Panc1 (cell line): ENCODE measurements at places on chromosomes 5 and 9.

GRCh38 chr9:117462861-117463260 lies 48.0 kb upstream of the ASTN2 start:
- no peak for DNase-seq

GRCh38 chr5:164555809-164556208 lies 1050.4 kb downstream of the MAT2B start:
- no peak for DNase-seq

GRCh38 chr9:627336-627970 lies 214.0 kb upstream of the DMRT1 start:
- no peak for DNase-seq

DNA sequence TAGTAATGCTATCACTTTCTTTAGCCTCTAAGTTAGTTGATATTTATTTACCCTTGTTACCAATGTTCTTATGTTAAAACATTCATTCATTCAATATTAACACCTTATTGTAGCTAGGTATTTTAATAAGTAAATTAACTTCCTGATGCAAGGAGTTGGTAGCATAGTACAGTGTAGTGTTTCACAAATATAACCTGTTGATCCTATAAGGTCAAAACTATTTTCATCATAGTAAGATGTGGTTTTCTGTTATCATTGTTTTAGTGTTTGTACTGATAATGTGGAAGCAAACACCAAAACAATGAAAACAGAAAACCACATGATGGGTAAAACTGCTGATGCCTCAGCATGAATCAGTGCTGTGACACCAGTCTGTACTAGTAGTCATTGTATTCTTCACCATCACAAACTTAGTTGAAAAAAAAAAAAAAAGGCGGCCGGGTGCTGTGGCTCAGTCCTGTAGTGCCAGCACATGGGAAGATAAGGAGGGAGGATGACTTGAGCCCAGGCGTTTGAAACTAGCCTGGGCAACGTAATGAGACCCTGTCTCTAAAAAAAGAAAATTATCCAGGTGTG lies 36.5 kb downstream of the ZCCHC7 start:
- DNase-seq, result peak; percentile 7

DNA sequence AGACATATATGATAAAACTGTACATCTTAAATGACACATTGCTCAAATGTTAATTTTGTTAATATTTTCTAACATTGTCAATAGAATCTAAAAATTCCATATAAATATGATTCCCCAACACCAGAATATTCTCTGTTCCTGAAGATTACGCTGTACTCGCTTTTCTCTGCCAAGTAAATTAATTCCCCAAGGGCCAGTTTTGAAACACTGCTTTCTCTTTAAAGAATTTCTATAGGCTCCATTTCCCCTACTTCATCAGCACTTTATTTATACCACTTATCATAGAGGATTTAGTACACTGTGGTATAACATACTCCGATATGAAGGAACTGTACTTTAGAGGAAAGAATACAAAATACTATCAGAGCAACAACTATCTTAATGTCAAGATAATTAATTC lies 101.4 kb upstream of the ACOT12 start:
- DNase-seq, result no peak

DNA sequence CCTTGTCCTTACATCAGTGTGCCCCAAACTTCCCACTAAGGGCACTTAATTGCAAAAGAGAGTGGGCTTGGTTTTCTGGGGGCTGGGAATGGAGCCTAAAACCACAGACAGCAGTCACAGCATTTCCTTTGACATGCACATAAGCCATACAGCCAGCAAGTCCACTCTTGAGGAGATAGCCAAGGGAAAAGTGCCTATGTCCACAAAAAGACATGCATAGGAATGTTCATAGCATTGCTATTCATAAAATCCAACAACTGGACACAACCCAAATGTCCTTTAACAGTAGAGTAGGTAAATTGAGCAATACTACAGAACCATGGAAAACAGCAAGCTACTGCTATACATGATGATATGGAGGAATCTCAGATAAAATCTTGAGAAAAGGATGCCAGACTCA lies 11.7 kb upstream of the FAT2 start:
- no peak for DNase-seq

- no peak for DNase-seq
These were observed 324.9 kb downstream of the CTNND2 start for GRCh38 chr5:11579351-11579750.

DNA sequence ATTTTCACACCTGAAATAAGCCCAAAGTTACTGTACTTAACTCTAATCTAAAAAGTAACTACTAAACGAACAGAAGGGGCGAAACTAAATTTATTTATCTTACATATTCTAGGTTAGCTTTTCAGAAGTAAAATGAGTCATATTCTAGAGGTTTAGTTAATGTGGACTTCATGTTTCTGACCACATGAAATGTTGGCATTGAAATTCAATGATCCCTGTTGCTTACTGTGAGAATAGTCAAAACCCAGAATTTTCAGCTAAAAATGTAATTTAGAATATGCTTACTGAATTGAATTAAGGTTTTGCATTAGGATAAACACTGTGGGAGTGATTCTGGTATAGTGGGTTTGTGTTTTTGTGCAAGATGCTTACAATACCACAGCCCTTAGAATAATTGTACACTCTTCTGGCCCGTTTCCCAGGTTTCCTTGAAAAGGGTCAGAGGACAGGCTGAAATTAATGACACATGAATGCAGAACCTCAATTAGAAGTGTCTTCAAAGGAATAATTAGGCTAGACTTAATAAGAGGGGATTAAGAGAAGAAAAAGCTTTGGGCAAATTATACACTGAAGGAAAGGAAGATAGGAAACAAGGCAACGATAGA lies 1.4 kb upstream of the SNX18 start:
- DNase-seq, result no peak

- no peak for DNase-seq
These were observed 108.8 kb downstream of the FSTL4 start for GRCh38 chr5:133503511-133503910.

DNA sequence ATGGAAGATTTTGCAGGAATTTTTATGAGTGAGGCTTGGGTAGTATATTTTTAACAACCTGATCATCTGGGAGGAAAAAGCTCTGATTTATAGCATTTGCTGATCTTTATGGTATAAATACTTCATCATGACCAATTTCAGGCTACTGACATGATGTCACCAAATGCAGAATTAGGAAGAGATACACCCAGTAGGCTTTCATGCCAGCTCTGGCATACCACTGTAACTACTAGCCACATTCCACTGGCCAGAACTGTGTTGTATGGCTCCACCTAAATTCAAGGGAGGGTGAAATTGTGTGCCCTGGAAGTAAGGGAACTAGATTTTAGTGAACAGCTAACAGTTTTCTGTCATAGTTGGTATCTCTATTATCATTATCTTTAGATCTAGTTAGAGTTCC lies 17.6 kb downstream of the AP3S1 start:
- no peak for DNase-seq

GRCh38 chr5:77355080-77355479 lies 137.0 kb downstream of the WDR41 start:
- DNase-seq, result no peak

- no peak for DNase-seq
These were observed 36.2 kb downstream of the VAV2 start for GRCh38 chr9:133955821-133956411.

DNA sequence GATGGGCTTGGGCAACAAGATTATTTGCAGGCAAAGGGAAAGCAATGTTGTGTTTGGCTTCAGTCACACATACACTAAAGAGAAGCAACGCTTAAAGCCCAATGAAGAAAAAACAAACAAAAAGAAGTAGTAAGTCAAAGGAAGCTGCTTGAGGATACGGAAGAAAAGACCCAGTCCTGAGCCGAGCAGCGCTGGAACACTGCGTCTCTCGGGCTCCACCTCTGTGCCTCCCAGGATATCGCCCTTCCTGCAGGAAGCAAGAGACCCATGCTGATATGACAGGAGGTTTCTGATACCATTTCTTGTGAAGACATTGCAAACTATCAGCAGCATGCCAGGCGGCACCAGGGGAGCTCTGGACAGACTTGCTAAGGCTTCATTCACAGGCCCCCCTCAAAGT lies 9.9 kb downstream of the GNAQ start:
- no peak for DNase-seq

DNA sequence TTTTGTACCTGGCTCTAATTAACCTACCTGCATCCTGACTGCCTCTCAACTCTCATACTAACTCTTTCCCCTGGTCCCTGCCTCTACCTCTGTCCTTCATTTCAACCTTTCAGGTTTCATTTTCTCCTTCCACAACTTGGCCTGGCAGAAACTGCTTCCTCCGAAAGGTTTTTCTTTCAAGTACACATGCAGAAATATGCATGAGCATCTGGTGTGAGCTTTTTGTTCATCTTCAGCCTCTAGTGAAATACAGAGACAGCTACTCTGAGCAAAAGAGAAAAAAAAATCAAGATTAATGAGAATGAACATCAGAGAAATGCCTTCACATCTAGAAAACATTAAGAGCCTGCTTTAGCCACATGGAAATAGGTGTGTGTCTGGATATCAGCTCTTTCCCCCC lies 297.9 kb upstream of the PCSK5 start:
- no peak for DNase-seq

DNA sequence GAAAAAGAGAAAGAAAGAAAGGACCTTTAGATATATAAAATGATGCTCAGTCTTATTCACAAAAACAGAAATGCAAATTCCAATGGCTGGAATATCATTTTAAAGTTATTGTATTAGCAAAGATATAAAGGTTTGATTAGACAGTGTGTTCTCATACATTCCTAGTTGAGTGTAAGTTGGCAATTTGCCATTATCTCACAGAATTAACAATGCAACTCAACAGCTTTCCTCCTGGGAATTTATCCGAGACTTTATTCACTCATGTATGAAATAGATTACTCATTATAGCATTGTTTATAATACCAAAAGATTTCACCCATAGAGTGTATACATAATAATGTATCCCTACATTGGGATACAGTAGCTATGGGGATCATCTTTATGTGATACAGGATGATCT lies 27.1 kb upstream of the MLLT3 start:
- DNase-seq, result no peak

GRCh38 chr5:62149879-62150278 lies 156.1 kb upstream of the KIF2A start:
- no peak for DNase-seq

- DNase-seq, result no peak
These were observed 9.0 kb downstream of the CKMT2 start for GRCh38 chr5:81241961-81242648.

DNA sequence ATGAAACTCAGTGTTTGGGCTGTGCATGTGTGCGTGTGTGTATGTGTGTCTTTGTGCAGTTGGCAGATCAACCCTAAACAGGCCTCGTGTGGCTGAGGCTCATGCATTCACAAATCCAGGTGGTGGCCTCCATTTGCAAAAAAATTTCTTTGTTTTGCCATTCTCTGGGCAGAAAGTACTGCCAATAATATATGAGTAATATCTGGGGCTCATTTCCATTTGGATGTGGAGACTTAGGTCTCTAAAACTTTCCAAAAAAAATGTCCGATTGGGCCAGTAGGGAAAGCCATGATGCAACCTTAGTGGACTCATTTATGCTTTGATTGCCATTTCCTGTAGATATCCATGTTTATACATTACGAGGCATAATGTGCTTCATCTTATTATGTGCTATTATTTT lies 77.9 kb upstream of the RPS23 start:
- DNase-seq, result no peak

DNA sequence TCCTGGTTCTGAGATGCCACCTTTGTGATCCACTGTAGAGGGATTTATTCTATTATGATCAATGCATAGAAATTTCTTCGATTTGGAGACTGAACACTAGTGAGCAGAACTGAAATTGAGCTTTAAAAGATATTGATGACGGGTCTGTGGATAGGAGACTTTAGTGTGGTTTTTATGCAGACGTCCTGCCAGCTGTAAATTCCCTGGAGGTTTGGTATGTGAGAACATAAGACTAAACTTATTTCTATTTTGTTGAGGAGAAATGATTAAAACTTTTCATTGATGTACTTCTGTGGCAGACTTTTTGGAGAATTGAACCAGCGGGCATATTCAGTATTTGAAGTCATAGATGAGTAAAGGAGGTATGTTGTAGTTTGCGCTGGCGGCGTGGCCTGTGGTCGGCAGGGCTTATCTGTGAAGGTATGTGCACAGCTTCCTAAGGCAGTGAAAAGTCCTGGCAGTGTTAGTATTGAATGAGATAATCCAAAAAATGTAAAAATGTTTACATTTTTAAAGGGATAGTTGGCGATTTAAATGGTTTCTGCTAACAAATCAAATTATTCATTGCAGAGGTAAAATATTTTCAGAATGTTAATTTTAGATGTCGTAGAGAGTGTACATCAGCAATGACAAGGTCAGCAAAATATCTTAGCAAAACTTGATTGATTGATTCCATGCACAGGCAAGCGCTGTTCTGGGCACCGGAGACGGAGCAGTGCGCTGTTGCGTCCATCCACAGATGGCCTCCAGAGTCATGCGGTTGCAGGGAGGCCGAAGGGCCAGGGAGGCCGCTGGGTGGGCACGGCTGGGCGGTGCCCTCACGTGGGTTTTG lies 20.4 kb downstream of the TENT4A start:
- no peak for DNase-seq

DNA sequence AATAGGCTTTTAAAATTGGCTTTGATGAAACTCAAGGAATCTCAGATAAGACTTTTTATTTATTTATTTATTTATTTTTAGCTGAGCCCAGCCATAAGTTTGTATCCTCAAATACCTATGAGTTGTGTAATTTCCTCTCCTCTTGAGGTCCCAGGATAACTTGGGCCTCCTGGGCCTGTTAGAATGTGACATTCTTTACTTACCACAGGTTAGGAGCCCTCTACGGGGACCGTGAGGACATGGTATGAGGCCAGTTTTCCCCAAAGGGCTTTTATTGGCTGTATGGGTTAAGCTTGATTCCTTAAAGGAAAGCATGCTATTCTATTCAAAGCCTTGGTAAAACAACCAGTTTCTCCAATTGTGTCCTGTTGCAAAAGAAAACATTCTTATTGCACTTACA lies 16.9 kb downstream of the SHISAL2B start:
- no peak for DNase-seq

GRCh38 chr5:86979811-86980411 lies 287.8 kb upstream of the RASA1 start:
- DNase-seq, result peak; percentile 30

DNA sequence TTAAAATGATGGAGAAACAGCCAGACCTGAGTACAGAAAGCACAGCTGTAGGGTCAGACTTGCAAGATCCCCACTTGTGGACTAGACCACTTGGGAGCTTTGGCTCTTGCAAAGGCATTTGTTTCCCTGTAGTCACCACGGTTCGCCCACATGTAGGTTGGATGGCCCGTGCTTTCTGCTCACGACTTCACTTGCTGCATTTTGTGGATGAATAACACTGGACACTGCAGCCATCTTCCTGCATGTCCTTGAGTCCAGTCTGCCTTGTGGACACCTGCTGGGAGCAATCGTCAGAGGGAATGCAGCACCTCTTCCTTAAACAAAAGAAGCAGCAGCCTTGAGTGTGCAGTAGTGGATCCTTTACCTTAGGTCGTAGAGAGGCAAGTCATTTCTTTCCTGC lies 372.9 kb upstream of the IRX2 start:
- DNase-seq, result no peak
